Sciatic nerve (tissue), 2 donors: ENCODE measurements at places on chromosomes 11 and 22.

- no peak for DNase-seq
These were observed 241.9 kb downstream of the SOX6 start for GRCh38 chr11:16114431-16114830.

DNA sequence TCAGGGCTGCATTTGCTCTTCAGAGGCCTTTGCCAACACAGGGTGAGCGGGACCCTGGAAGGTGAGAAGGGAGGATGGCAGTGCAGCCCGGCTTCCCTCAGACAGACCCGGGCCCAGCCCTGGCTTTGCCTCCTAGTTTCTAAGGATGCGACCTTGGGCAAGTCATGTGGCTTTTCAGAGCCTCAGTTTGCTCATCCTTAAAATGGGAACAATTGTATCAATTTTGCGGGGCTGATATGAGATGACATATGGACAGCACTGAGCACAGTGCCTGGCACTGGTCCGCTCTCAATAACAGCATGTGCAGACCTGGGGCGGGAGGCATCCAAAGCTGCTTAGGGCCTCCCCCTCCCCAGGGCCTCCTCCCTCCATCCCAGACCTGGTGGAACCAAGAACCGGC is 74.7 kb upstream of the THY1 start:
- DNase-seq = no peak

GRCh38 chr11:34213366-34213765 is 107.9 kb downstream of the NAT10 start:
- no peak for DNase-seq

DNA sequence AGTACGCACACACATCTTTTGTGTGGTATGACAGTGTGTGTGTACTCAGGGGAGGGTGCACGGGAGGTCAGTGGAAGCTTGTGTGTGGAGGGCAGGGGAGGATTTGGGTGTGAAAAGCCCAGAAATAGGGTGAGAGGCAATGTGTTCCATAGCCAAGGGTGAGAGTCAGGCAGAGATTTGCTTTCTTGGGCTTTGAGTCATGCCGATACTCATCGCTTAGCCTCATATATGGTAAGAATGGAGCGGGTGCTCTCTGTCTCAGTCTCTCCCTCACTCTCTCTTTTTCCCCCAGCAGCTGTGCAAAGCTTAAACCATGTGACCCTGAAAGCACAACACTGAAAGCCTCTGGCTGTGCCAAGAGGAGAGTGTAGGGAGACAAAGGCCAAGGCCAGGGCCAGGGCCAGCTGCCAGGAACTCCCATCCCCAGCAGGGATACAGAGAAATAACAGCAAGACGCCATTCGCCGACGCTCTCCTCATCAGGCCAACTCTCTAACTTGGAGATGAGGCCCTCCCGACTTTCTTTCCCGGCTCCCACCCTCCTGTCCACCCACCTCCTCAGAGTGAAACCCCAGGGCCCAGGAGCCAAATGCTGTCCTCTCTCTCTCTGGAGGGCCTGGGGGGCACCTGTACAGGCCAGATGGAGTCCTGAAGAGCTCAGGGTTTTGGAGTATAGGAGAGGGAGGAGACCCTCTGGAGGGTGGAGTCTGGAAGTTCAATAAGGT is 20.3 kb upstream of the MICAL3 start:
- DNase-seq = peak; percentile 80

GRCh38 chr22:39212721-39213376 is 31.9 kb downstream of the PDGFB start:
- DNase-seq = peak; percentile 55

- DNase-seq = no peak
These were observed 3.1 kb downstream of the SAA2 start for GRCh38 chr11:18245396-18245795.

DNA sequence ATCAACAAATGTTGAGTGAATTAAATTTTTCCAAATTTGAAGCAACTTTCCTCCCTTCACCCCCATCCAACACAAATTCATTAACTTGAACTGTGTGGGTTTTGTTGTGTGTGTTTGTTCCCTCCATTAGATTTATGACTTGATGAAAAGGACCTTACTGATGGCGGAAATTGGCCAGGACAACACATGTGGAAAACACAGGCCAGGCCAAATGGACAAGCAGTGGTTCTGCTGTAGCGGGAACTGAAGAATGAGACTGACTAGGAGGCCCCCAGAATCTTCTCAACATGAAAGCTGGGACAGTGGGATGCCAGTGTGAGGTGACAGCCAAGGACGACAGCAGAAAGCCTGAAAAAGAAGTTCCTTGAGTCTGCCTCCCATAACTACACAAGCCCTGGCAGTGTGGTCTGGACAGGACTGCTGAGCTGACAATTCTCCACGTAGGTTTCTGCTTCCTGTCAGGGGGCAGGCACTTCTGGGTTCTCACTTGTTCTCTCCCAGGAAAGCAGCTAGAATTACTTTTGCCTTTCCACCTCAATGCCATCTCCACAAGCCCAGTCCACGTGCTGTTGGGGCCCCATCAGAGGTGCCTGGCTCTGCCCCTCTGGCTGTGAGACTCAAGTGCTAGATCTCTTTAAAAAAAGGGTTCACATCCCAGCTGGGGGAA is 94.3 kb downstream of the ETS1 start:
- DNase-seq = no peak

- DNase-seq = no peak
These were observed 143.8 kb downstream of the NECTIN1 start for GRCh38 chr11:119585043-119585781.

- DNase-seq = no peak
These were observed 21.8 kb downstream of the MS4A4E start for GRCh38 chr11:60221181-60221580.

DNA sequence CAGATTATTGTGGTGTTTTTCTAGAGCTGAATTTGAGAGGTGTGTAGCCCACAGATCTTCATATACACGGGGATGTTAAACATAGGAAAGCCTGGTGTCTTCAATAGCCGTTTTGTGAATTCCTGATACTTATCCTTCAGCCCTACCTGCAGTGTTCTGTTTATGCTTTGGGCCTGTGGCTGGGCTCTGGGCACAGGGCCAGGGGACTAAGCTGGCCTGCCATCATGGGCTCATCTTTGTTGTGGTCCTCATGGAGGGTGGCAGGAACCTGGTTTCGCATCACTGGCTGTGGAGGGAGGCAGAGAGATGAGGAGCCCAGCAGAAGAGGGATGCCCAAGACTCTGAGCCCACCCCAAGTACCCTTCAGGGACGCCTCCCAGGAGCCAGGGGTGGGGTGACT is 112.4 kb downstream of the CACNA1I start:
- no peak for DNase-seq

GRCh38 chr22:48902001-48902869 is 925.4 kb downstream of the BRD1 start:
- peak; percentile 49 for DNase-seq

GRCh38 chr11:121654259-121654842 is 201.6 kb upstream of the SORL1-AS1 start:
- no peak for DNase-seq

DNA sequence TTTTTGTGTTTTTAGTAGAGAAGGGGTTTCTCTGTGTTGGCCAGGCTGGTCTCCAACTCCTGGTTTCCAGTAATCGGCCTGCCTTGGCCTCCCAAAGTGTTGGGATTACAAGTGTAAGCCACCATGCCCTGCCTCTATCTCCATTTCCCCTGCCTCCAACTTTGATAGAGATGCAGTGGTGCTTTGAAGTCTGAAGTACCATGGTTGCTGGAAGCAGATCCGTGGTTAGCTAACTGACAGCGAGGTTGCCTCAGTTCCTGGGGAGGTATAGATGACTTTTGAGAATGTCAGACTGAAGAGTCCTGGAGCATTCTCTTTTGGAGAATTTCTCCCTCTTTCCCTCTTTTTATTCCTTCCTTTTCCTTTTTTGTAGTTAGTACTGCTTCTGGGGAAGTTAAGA is 111.5 kb upstream of the RRM1 start:
- no peak for DNase-seq

DNA sequence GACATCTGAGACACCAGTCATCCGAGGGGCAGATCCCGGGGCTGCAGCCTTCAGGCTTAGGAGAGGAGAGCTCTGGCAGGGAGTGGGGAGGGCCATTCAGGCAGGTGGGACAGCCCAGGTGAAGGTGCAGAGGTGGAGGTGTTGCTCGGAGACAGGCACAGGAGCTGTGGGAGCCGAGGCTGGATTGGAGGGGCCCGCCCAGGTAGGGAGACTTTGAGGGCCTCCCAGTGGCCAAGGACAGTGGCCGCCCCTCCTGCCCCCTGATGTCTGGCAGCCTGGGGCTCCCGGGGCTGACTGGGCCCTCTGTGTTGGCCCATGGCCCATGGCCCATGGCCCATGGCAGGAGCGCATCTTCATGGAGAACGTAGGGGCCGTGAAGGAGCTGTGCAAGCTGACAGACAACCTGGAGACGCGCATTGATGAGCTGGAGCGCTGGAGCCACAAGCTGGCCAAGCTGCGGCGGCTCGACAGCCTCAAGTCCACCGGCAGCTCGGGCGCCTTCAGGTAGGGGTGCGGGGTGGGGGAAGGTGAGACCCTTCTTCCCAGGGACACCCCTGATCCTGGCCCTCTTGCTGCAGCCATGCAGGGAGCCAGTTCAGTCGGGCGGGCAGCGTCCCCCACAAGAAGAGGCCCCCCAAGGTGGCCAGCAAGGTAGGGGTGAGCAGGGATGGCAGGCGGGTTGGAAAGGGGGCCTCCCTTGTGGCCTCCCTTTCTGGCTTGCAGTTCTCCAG is 13.3 kb downstream of the TMEM258 start:
- DNase-seq = no peak
